Fibroblast of skin of left biceps (primary cell): ENCODE measurements at places on chromosomes 7 and 10.
A peak's percentile ranks its signal among the peaks of the same experiment; 100 is the strongest.

DNA sequence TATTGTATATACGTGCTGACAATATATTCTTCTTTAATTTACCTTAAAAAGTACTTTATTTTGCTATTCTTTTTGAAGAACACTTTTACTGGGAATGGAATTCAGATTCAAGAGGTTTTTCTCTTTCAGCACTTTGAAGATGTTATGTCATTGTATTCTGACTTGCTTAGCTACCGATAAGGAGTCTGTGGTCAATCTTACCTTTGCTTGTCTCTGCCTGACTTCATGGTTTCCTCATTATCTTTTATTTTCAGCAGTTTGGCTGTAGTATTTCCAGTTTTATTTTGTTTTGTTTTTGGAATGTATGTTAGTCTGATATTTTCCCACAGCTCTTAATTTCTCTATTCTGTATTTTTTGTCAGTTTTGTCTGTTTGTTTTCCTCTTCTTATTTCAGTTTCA is 187.9 kb upstream of the SMIM30 start:
- no peak for DNase-seq

GRCh38 chr10:33137356-33138005 is 179.5 kb upstream of the ITGB1 start:
- no peak for DNase-seq

DNA sequence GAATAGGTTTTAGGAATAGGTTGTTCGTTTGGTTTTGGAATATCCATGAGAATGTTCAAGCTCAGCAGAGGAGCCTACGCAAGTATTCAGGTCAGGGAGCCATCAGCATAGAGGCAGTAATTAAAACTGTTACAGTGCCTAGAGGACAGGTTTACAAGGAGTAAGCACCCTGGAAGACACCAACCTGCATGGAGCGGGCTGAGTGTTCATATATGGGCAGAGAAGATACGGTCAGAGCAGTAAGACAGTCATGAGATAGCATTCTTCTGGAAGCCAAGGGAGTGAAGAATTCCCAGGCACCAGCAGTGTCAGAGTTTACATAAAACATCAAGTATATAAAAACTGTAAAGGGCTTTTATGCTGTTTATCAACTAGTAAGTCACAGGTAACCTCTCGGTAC is 96.5 kb downstream of the LRRC4 start:
- DNase-seq, result no peak

DNA sequence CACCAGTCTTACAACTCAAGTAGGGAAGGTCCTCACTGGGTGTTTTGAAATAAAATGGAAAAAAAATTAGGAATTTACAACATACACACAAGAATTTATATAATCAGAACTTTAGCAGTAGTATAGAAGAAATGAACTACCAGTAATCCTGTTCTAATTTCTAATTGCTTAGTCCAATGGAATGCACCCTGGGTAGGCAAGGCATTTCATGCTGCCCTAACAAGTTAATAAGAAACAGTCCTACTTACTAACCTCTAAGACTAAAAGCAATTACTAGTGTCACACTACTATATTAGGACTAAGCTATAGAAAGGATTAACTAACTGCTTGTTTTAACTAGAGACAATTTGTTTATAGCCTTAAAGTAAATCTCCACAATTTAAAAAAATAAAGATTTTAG is 158.1 kb downstream of the BTAF1 start:
- DNase-seq, result no peak

- peak; percentile 39 for DNase-seq
Measured at GRCh38 chr10:126315494-126316177, 72.6 kb downstream of the ADAM12 start.

- no peak for DNase-seq
Measured at GRCh38 chr10:1316121-1316808, 260.1 kb downstream of the WDR37 start.

- DNase-seq, result no peak
Measured at GRCh38 chr7:124101173-124101768, 68.4 kb upstream of the TMEM229A start.

DNA sequence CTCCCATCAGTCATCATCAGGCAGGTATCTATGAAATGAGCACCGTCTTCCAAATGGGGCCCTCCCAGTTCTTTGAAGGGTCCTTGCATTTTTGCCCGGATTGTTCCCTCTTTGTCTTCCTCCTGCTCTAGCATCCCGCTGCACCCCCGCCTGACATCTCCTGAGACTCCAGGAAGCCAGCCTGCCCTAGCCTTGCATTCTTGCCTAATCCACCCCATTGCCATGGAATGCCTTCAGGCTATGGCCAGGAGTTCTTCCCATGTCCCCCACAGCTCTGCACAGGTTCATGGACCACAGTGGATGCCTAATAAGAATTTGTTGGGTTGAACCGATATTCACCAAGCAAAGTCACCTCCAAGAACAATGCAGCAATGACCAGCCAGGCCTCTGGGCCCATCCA is 62.1 kb downstream of the ZMIZ1 start:
- DNase-seq, result no peak

DNA sequence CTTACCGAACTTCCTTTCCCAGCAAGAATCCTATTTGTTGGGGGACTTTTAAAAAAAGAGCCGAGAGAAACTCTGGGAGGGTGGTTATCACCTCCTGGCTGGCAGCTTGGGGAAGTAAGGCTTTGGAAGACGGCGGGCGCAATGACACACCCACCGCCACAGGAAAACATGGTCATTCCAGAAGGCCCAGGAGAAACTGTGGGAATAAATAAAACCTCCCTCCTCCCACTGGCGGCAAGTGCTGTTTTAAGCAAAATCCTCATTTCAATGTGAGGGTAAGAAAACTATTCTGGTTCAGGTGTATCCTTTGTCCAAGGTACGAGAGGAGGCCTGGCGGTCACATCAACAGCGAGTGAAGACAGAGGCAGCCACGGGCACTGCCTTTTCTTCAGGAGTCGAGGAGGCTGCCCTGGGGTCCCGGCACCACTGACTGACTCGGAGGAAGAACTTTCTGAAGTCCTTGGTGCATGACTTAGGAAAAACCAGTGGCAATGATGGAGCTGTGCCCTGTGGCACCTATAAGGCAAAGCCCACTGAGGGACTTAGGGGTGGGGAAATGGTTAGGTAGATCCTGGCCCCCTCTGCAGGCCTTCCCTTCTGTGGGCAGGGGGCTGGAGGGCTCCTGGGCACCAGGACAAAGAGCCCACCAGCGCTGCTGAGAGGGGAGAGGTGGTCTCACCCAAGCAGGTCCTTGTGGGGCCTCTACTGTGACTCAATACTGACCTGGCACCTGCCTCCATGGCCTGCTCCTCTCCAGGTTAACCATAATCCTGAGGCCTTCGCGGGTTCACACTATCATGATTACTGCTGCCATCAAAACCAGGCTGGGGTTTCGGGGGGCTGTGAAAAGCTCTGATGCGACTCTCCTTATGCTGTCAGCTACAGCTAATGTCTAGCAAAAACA is 21.4 kb downstream of the DNAJB12 start:
- no peak for DNase-seq

DNA sequence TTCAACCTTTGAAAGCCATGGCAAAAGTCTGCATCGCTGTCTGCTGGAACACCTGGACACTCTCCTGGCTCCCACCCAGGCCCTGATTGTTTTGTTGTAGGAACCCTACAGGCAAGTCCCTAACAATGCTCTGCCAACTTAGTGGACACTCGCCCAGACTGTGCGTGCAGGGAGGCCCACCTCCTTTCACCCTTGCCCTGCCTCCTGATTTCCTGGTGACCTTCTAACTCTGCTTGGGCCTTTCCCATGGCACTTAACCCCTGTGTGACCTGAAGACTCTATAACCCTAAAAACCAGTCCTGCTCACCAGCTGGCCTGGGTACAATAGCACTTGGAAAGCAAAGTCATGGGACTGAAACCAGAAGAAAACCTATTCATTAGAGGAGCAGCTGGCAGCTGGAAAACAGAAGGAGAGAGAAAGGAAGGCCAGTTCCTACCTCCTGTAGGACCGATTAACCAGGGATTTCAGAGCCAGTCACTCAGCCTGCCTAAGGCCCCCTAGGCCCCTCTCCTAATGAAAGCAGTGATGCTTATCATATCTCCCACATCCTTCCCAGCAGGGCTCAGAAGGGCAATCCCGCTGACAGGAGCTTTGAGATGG is 82.7 kb upstream of the KMT2E start:
- DNase-seq, result no peak

- DNase-seq, result no peak
Measured at GRCh38 chr10:34859170-34859569, 44.1 kb upstream of the PARD3 start.
